ENCODE measurements at places on chromosomes 3 and 15. TPM values are rescaled to one million over a fixed set of nuclear protein-coding genes. Genes with fewer than 3 reads are reported as not detected.
A peak's percentile ranks its signal among the peaks of the same experiment; 100 is the strongest.

Gene ARNT2
- not detected for total RNA-seq

Gene HOMER2
- total RNA-seq, result 7.3 TPM

Gene DPH3
- total RNA-seq, result 19.0 TPM

Gene PCBP4
- total RNA-seq, result 11.7 TPM

DNA sequence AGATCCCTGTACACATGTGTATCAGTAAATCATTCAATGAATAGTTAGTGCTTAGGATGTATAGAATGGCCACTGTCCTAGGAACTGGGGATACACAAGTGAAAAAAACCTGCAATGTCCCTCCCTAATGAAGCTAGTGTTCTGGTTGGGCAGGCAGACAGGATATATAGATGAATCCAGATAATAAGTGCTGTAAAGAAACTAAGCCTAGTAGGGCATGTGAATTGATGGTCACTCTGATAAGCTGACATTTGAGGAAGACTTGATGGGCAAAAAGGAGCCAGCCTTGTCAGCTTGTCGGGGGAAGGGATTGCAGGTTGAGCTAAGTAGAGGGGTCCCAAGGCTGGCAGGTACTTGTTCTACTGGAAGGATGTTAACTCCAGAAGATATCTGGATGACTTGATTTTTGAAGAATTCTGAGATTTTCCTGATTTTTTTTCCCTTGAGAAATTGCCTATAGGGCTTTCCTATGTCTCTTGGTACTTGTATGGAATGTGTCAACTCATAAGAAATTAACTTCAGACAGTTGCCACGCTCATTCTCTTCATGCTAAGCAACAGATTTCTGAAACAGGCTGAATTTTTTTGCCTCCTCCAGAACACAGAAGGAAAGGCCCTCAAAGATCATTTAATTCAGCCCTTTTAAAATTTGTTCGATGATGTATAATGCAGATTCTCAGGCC lies 6.3 kb upstream of the KIF23 start:
- peaks cover 8% of the 10 kb centered on the region for H3K27me3 ChIP-seq
- no peak overlapping the region for H3K27ac ChIP-seq
- no peak overlapping the region for H3K4me3 ChIP-seq
- DNase-seq, result no peak

DNA sequence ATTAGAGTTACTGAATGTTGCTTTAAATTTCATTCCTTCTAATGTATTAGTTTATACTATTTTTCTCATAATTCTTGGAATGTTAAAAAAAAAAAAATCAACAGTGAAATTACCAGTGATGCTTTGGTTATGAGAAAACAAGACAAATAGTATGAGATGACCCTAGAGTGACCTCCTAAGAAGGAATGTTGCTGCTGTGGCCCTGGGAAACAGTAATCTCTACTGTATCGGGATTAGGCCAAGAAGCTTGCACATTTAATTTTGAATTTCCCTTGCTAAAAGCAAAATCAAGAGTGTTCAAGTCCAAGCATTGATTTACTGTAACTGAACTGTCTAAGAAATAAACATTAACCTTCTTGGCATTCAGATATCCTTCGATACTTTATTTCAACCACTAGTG lies 18.1 kb downstream of the TOPBP1 start:
- DNase-seq, result no peak
- H3K4me1 ChIP-seq, result no peaks in the 10 kb centered on the region
- peaks cover 49% of the 10 kb centered on the region for H3K36me3 ChIP-seq
- H3K27ac ChIP-seq, result no peak overlapping the region
- H3K27me3 ChIP-seq, result no peaks in the 10 kb centered on the region

DNA sequence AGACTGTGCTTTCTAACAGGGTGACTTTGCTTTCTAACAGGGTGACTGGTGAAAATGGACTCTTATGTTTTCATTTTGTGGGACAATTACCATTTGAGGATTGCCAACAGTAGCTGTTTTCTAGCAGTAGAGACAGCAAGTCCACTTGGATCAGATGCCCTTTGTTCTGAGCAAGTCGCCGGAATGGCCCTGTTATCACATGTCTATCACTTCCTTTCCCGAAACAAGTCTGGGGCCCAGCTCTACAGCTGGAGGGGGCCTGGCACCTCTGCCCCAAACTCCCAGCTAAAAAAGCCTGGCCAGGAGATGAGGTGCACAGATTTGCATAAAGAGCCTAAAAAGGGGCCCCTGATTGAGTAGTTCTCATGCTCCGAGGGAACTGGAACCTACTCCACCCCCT lies 44.6 kb downstream of the THBS1 start:
- no peaks in the 10 kb centered on the region for H3K4me1 ChIP-seq
- no peak overlapping the region for H3K4me3 ChIP-seq
- peak overlapping the region; percentile 90 for H3K27ac ChIP-seq
- no peaks in the 10 kb centered on the region for H3K36me3 ChIP-seq

DNA sequence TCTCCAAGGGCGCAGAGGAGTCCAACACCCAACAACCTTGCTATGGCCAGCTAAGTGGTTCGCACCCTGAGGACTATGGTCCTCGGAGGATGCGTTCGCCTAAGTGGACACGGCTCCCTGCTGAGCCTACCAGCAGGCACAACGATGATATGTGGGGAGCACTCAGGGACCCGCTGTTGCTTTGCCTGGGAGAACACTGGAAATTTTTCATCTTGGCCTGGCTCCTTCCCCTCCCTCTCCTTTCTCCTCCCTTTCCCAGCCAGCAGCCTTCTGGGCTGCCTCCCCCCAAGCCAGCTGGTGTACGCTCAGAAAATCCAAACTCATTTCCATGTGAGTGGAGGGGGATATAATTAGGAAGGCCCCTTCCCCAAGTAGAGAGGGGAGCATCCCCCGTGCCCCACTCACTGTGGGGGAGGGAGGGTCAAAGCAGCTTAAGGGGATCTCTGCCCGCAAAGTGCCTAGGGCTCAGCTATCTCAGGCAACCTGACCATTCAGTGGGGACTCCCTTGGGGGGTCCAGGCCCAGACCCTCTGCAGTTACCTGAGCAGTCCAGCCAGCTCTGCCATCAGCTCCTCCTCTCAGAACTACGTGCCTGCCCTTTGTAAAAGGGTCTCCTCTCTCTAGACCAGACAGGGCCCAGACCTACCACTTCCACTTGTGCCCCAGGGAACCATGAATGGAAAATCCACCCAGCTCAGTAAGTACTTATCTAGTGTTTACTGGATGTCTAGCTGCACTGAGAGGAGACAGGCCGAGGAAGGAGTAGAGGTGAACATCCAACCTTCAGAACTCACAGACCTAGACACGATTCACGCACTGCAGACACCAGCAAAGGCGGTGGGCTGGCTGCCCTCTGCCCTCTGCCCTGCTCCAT lies 742 bp upstream of the SEMA7A start:
- H3K27ac ChIP-seq, result peak overlapping the region; percentile 70
- H3K36me3 ChIP-seq, result no peaks in the 10 kb centered on the region
- no peak for DNase-seq
- peak overlapping the region; percentile 60 for H3K4me3 ChIP-seq
- peaks cover 46% of the 10 kb centered on the region for H3K4me1 ChIP-seq
- H3K27me3 ChIP-seq, result no peaks in the 10 kb centered on the region

DNA sequence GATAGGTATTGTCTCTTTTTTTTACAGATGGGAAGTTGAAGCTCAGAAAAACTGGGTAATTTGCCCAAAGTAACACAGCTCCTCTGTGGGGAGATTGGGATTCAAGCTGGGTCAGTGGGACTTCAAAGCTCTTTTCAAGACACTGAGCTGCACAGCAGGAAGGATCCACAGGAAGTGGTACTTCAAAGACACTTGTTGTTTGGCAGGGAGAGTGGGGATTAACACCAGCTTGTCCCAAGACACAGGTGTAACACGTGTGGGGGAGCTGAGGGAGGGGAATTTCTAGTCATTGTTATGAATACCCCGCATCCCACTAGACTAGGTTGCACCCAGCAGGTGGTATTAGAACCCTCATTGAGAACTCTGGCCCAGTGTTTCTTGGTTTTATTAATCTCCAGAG lies 116.0 kb downstream of the FOXB1 start:
- no peak overlapping the region for H3K4me3 ChIP-seq
- no peak for DNase-seq
- H3K27me3 ChIP-seq, result no peaks in the 10 kb centered on the region
- no peak overlapping the region for H3K27ac ChIP-seq
- H3K36me3 ChIP-seq, result no peaks in the 10 kb centered on the region
- H3K4me1 ChIP-seq, result no peaks in the 10 kb centered on the region

Measured in T-cell (primary cell).